Skeletal muscle cell (primary cell): ENCODE measurements at places on chromosomes 5 and 9.

- DNase-seq = no peak
These were observed 138.9 kb downstream of the GADD45G start for GRCh38 chr9:89743573-89744254.

DNA sequence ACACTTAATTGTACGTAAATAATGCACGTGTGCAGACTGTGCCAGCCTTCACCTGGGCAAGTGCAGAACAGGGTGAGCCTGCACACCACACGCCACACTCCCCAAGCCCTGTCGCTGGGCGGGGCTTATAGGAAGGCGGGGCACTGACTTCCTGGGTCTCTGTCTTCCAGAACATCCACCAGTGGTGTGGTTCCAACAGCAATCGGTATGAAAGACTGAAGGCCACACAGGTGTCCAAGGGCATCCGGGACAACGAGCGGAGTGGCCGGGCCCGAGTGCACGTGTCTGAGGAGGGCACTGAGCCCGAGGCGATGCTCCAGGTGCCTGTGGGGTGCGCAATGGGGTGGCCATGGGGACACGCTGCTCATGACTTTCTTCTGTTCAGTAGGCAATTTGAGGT is 44.2 kb downstream of the GSN start:
- DNase-seq = no peak

DNA sequence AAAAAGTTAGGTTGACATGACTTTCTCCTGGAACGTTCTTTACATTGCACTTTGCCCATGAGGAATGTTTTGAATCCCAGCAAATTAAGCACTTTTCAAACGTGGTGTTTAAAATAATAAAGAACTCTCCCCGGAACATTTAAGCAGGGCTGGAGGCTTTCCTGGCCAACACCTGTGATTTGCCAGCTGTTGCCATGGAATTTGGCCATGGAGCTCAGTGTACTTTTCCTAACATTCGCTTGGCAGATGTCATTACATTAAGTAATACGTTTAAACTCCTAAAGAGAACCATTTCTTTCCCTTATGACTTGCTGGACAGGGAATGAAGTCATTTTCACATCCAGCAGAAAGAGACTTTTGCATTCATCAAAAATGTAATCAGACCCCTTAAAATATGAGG is 146.1 kb downstream of the GAS1 start:
- DNase-seq = peak; percentile 26

GRCh38 chr9:1404940-1405339 is 354.8 kb downstream of the DMRT2 start:
- no peak for DNase-seq
